Left cardiac atrium (tissue), 4 donors: ENCODE measurements at places on chromosomes 7 and 10.
A peak's percentile ranks its signal among the peaks of the same experiment; 100 is the strongest.

DNA sequence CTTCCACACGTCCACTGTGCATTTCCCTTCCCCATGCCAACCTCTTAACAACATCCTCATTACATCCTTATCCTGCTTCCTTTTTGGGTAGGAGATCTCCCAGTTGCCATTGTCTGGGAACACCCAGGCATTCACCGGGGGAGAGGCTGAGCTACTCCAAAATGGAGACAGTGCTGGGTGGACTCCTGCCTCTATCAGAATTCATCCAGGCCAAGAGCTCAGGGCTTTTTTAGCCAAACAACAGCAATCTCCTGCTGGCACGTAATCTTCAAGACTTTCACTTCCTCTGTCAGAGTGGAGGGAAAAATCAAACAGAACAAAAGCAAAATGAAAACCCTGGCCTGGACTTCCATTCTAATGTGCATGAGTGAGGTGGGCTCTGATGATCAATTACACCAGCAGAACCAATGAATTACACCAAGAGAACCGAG lies 245.0 kb downstream of the PRPF18 start:
- no peak for DNase-seq

DNA sequence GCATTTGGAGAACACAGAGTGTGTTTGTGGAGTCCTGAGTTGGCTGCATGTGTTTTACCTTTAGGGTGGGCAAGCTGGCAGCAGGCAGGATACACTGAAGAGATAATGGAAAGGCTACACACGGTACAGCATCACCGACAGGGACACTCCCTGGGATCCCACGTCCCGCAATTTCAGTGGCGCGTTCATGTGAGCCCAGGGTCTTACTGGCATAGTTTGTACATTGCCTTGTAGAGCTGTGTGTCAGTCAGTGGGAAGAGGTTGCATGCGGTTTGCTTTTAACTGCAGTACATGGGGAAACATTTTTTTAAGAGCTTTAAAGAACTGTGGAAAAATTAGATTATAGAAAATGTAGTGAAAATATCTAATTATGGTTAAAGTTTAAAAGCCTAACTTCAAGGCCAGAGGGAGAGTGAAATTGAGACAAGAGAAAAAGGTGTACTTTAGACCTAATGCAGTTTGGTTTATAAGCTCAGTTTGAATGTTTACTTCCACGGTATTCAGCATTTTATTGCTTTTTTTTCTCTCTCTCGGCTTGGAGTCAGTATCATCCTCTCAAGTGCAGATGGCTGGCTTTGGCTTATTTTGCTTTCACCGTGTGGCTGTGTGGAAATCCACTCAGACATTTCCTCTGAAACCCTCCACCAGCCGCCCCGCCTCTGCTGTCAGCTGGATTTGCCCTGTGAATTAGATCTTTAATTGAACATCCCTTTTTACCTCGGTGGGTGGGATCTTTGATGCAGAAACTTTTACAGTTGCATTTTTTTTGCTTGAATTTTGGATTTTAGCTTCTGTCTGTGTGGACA lies 364.2 kb upstream of the COBL start:
- no peak for DNase-seq

DNA sequence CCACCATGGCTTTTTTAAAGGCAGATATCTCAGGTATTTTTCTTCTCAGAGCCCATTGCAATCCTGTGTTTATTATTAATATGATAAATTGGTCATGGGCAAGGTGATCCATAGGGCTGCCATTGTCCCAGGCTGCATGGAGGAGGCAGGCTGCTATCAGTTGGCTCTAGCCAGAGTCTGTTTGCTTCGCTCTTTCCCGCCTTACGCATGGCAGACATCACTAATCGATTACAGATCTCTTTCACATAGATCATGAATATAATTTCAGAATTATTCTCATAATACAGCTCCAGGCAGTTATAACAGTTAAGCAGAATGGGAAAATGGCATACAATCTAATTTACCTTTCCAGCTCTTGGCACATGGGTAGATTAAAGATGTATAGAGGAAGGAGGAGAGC lies 30.4 kb upstream of the HABP2 start:
- no peak for DNase-seq

- no peak for DNase-seq
Observed at GRCh38 chr7:106177738-106178592, 65.9 kb upstream of the SYPL1 start.

DNA sequence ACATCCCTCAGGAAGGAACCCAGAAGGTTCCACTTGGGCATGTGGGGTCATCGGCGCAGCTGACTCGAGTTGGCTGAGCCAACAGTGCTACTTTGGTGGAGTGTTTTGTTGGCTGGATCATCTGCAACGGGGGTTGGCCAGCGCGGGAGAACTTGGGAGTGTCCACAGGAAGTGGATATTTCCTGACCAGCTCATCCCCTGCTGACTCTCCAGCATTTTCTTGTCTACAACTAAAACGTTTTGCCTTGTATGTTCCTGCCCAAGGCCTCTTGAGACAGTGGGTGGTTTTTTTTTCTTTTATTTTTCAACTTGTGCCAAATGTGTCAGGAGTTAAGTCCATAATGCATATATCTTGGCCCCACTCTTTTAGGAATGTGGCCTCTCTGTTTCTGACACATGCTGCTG lies 208.6 kb downstream of the ZNF365 start:
- DNase-seq, result peak; percentile 75

GRCh38 chr7:89772276-89772675 lies 382.0 kb upstream of the STEAP1 start:
- DNase-seq, result no peak

- DNase-seq, result no peak
Observed at GRCh38 chr10:29332061-29332760, 43.3 kb downstream of the LYZL1 start.

DNA sequence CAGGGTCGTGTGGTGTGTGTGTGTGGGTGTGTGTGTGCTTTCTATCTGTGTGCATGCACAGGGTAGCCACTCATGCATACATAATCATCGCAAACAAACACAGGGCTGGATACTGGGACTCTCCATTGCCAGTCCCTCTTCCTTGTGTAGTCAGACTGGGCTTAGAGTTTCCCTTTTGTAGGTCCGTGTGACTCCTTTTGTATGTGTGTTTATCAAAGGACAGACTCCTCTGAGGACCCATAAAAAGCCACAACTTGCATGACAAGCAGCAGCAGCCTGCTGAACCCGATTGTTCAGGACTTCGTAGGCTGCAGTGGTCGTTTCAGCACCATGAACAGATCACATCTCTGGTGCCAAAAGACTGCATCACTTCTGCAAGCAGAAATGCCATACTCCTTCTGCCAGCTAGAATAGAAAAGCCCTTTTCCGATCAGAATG lies 895 bp downstream of the VSTM2A start:
- no peak for DNase-seq

GRCh38 chr7:121267612-121268011 lies 61.2 kb upstream of the WNT16 start:
- DNase-seq, result no peak

DNA sequence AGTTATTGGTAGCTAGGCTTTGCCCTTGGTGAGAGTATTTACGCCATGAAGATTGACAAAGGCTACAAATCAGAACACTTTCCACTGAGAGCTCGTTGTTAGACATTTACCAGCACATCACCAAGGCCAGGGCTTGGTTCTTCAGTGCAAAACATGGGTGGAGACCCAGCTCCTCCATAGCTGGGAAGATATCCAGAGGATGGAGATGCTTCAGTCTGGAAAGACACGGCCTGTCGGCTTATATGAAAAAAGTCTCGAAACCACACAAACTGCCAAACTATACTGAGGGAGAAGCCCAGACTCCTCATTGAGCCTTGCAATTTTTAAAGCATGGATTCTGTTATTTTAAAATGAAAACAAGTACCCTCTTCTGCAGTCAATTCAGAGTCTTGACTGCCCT lies 83.4 kb upstream of the ANLN start:
- no peak for DNase-seq

DNA sequence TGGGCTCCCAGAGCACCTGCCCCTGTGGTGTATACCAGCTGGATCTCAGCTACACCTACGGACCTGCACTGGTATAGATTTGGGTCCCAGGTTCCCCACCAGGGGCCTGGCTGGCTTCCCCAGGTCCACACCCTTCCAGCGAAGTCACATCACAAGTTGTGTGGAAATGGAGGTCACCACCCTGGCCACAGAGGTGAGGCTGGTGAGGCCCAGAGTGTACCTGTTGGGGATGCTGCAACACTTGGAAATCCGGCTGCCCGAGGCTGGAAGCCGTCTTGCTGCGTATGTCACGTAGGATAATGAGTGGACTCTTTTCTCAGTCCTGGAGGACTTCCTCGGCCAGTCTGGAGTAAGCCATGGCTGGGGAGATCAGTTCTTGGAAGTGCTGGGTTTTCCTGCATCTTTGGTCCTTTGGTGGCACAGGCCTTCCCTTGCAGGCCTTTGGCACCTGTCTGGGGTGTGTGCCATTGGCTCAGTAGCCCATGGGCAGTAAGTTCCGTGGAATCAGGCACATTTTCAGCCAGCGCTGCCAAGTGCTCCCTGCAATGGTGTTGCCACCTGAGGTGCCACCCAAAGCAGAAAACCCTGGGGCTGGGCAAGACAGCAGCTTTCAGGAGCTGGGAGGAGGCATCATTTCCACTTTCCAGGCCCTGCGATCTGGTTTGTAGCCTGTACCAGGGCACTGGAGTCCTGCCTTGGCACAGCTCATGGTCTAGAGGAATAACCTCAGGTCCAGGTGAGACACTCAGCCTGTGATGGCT lies 97.9 kb downstream of the LHPP start:
- peak; percentile 8 for DNase-seq

DNA sequence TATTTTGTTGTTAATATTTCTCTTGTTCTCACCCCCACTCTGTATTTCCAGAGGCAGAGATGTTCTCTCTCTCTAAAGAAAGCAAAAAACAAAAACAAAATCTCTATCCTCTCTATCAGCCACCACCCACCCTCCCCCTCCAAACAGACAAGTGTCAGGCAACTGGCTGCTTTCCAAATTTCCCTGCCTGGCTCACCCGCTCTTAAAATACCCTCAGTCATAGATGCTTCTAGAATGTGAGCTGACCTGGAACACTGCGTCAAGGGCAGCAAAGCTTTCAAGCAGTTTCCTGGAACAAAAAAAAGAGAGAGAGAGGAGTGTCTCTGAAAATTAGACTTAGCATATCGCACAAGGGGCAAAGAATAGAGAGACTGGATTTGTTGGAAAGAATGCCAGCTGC lies 341.0 kb upstream of the ZMIZ1 start:
- peak; percentile 55 for DNase-seq

- no peak for DNase-seq
Observed at GRCh38 chr10:99235658-99236626, at the start of gene HPSE2. Gene HPSE2 (minus strand): TSS chr10:99235852.

GRCh38 chr10:68231817-68232251 lies at the start of gene ATOH7:
Gene ATOH7 (minus strand): TSS chr10:68232113. CDS start chr10:68231677, 436 bp downstream.
- no peak for DNase-seq

- DNase-seq, result peak; percentile 51
Observed at GRCh38 chr10:92238586-92239098, 52.2 kb downstream of the CPEB3 start.

DNA sequence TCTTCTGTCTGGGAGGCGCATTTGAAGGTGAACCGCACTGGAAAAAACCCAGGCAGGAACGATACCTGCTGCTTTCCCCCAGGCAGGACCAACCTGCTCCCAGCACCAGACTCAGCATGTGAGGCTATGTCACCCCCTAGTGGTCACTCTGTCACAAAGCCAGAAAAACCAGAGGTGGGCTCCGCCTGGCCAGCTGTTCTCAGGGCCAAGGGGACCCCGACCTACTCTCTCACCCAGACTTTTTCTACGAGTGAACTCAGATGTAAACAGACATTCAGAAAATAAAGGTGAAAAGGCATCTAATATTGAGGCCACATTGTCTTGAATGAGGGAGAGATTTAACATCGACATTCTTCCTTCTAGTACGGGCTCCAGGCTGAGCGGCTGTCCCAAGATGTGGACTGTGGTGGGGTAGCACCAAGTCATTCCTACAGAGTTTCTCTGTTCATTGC lies 117.3 kb downstream of the PRKAG2 start:
- DNase-seq, result peak; percentile 65

DNA sequence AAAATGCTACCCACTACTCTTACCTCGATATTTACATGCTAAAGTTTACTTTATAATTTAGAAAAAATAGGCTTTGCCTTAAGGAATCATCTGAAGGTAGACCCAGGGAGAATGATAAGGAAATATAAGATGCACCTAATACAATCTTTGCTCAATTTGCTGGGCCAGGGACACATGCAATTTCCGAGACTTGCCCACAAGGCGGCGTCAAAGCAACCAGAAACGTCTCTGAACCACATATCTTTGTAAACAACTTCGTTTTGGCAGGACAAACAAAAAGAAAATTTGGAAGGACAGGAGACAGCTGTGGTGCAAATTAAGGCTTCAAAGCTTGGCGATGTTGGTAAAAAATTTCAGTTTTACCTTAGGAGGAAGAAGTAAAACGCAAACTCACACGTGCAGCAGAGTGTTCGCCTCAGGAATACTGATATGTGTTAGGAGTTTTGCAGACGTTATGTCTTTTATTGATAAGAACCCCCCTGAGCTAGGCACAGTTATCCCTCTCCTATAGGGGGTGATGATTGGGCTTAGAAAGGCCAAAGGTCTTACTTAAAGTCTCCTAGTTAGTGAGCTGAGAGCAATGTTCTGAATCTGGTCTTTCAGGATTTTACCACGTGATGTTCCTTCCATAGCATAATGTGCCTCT lies 134.3 kb downstream of the PRKCQ start:
- DNase-seq, result peak; percentile 31

DNA sequence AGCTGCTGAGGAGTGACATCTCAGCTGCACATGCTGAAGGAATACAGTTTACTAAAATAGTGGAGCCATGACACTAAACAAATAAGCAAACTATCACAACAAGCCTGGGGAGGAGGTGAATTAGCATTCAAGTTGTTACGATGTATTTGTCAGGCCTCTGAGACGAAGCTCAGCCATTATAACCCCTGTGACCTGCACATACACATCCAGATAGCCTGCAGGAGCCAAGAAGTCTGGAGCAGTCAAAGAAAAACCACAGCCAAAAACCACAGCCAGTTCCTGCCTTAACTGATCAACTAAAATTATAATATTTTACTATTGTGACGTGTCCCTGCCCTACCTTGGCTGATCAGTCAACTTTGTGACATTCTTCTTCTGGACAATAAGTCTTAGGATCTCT lies 68.6 kb downstream of the NSUN6 start:
- no peak for DNase-seq

GRCh38 chr7:30102281-30102680 lies 32.5 kb upstream of the MTURN start:
- no peak for DNase-seq
